ENCODE measurements at places on chromosomes 7 and 10. TPM values are rescaled to one million over a fixed set of nuclear protein-coding genes. Genes with fewer than 3 reads are reported as not detected.
A peak's percentile ranks its signal among the peaks of the same experiment; 100 is the strongest.

The CLCN1 gene
- total RNA-seq: not detected

- DNase-seq: no peak
Measured at GRCh38 chr7:114822131-114822530, 99.8 kb upstream of the MDFIC start.

GRCh38 chr7:125089171-125089570, 159.5 kb upstream of the POT1 start:
- DNase-seq: no peak

The SPDYE11 gene
- total RNA-seq: not detected

DNA sequence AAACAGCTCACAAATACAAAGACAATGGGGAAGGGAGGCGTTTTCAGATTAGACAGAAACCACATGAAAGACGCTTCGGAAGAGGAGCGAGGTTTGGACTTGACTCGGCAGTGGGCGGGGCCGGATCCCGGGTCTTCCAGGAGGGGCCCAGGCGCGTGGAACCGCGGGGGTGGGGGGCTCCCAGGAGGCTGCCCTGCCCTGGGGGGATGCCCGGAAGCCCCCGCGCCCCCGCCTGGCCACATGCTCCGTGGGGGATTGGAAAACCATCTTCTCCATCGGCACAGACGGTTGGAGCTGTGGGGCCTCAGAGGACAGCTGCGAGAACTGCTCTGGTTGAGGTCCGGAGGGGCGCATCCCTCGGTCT, 186.0 kb upstream of the SHH start:
- peak; percentile 67 for DNase-seq

The TACR2 gene
- total RNA-seq: 0.13 TPM

DNA sequence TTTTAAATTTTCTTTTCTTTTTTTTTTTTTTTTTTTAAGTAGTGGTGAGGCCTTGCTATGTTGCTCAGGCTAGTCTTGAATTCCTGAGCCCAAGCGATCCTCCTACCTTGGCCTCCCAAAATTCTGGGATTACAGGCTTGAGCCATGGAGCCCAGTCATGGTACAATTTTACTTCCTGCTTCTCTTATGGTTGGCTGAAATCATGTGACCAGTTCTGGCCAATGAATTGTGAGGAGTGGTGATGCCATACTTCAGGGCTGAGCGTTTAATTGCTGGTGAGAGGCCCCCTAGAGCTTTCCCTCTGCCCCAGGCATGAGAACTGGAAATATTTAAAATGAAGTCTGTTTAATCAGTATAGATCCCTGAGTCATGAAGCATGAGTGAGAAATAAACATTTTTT, 22.2 kb upstream of the BAIAP2L1 start:
- DNase-seq: no peak

DNA sequence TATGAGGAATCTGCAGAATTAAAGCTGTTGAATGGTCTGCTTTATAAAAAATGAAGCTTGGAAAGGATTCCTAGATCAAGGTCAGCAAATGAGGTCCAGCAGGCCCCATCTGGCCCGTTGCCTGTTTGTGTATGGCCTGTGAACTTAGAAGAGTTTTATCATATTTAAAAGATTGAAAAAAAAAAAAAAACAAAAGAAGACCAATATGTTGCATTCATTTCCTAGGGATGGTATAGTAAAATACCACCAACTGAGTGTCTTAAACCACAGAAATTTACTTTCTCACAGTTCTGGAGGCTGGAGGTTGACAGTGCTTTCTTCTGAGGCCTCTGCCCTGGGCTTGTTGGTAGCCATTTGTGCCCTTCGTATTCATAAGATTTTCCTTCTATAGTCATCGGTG, 109.2 kb downstream of the PPP1R3A start:
- no peak for DNase-seq

- DNase-seq: no peak
Measured at GRCh38 chr10:34666008-34666704, 148.9 kb downstream of the PARD3 start.

GRCh38 chr7:121084256-121084655, 95.7 kb downstream of the CPED1 start:
- no peak for DNase-seq

- peak; percentile 88 for DNase-seq
Measured at GRCh38 chr10:70887804-70888800, at the start of gene PCBD1. Gene PCBD1, minus strand, starts transcription at chr10:70888565. Its CDS starts 32 bp downstream, at chr10:70888533.

- no peak for DNase-seq
Measured at GRCh38 chr7:128959296-128959695, 21.6 kb downstream of the IRF5 start.

DNA sequence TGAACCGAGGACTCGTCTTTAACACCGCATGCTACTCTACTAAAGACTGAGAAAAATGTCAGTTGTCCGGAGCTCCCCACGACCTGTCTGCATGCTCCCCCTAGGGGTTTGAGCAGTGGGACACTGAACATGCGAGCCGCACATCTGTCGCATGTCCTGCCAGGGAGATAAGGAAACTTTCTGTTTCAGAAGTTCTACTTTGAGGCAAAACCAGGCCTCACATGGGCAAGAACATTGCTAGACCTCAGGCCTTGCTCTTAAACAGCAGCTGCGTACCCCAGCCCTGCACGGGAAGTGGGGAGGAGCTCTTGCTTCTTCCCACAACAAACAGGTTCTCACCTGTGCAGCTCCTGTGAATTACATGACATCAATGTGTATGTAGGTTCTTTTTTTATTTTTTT, 30.3 kb upstream of the HERPUD2 start:
- no peak for DNase-seq

DNA sequence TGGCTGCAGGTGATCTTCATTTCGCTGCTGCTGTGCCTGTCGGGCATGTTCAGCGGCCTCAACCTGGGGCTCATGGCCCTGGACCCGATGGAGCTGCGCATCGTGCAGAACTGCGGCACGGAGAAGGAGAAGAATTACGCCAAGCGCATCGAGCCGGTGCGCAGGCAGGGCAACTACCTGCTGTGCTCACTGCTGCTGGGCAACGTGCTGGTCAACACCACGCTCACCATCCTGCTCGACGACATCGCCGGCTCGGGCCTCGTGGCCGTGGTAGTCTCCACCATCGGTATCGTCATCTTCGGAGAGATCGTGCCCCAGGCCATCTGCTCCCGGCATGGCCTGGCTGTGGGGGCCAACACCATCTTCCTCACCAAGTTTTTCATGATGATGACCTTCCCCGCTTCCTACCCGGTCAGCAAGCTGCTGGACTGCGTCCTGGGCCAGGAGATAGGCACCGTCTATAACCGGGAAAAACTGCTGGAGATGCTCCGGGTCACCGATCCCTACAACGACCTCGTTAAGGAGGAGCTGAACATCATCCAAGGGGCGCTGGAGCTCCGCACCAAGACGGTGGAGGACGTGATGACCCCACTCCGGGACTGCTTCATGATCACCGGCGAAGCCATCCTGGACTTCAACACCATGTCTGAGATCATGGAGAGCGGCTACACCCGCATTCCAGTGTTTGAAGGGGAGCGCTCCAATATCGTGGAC, 1.3 kb downstream of the CNNM2 start:
- no peak for DNase-seq

DNA sequence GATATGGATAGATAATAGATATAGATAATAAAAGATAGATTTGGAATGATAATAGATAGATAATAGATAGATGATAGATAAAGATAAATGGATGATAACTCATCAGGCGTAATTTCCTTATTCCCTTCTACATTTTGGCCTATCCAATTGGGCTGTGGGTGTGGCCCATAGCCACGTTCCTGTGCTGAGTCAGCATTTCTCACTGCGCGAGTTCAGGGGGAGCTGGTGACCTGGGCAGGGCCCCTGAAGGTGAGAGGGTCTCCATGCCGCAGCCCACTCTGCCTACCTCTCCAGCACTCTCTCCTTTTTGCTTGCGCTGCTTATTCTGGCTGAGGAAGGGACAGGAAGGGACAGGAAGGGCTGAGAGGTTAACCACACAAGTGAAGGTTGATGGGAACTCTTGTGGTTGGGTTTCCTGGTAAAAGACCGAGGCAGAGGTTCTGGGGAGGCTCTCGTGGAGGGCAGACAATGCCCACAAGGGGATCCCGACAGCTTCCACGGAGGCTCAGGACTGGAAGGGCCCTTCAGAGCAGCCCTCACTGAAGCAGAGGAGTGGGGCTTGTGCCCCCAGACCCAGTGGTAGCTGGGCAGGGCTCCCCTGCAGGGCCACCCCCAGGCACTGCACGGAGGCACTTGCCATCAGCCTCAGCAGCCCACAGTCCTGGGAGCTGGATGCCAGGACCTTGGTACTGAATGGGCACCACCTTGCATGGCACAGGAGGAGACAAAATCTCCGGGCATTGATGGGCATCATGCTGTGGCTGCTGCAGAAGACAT, 247.3 kb upstream of the PITRM1 start:
- no peak for DNase-seq

DNA sequence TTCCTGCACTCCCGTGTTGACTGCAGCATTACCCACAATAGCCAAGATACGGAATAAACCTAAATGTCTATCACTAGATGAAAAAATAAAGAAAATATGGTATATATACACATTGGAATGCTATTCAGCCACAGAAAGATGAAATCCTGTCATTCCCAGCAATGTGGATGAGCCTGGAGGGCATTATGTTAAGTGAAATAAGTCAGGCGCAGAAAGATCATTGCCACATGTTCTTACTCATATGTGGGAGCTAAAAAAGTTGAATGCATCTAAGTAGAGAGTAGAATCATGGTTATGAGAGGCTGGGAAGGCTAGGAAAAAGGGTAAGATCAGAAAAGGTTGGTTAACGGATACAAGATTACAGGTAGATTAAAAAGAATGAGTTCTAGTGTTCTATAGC, 219.1 kb upstream of the MKI67 start:
- DNase-seq: no peak

GRCh38 chr10:23150091-23150490, 42.0 kb upstream of the PTF1A start:
- DNase-seq: no peak

The SPDYE6 gene
- not detected for total RNA-seq

The KCND2 gene
- 0.22 TPM for total RNA-seq

- no peak for DNase-seq
Measured at GRCh38 chr7:874031-874749, 2.2 kb upstream of the GET4 start.

The SLC26A3 gene
- total RNA-seq: not detected

GRCh38 chr10:89085153-89085552, 94.6 kb downstream of the FAS start:
- no peak for DNase-seq

All from cardiac septum (tissue), 1 donor.